ENCODE measurements at places on chromosomes 1 and 21.

DNA sequence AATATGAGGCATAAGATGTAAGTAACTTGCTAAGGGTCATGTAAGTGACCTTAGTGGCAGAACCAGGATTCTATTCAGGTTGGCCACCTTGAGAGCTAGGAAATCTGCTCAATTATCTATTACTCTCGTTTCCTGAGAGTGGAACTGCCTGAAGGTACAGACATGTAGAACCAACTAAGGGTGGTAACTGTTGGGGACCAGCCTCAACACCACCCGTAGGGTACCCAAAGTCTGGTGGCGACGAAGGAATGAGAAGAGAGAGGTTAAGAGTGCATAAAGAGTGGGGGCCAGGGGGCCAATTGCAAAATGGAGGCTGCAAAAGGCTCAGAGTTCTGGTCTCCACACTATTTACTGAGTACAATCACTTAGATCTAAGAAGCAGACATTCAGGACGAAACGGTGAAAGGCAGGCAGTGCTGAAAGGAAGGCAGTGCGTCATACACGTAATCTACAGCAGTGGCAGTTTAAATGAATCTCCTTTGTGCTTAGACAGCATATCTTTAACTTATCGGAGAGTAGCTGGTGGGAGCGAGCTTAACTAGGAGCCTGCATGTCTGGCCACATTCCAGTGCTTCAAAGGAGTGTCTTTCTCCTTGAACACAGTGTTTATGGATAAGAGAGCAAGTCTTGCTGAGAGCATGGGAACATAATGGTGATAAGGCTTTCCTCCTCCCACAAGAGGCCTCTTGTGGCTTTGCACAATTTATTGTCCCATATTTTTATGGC lies 25.0 kb downstream of the SRSF4 start:
- DNase-seq, result no peak

- DNase-seq, result no peak
Measured at GRCh38 chr1:237591353-237591752, 299.4 kb downstream of the ZP4 start.

- DNase-seq, result no peak
Measured at GRCh38 chr1:179208681-179209477, 20.6 kb downstream of the ABL2 start.

- no peak for DNase-seq
Measured at GRCh38 chr1:202249846-202250245, 56.2 kb downstream of the LGR6 start.

DNA sequence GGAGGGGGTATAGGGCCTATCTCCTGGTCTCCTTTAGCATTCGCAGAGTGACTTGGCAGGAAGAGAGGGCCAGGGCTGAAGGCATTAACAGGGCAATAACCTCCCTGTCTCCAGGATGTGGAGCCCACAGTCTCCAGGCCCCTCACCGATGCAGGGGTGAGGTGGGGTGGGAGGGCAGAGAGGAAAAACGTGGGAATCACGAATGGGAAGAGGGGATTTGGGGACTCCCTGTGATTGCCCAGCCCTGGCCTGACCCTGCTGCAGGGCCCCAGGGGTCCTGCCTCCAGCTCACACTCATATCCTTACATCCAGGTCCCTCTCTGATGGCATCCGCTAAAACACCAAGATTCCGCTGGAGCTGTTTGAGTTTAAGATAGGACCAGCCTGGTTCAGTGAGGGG lies 14.6 kb downstream of the TFAP2E start:
- no peak for DNase-seq

- DNase-seq, result no peak
Measured at GRCh38 chr21:24456358-24456757, 1150.9 kb downstream of the MRPL39 start.

DNA sequence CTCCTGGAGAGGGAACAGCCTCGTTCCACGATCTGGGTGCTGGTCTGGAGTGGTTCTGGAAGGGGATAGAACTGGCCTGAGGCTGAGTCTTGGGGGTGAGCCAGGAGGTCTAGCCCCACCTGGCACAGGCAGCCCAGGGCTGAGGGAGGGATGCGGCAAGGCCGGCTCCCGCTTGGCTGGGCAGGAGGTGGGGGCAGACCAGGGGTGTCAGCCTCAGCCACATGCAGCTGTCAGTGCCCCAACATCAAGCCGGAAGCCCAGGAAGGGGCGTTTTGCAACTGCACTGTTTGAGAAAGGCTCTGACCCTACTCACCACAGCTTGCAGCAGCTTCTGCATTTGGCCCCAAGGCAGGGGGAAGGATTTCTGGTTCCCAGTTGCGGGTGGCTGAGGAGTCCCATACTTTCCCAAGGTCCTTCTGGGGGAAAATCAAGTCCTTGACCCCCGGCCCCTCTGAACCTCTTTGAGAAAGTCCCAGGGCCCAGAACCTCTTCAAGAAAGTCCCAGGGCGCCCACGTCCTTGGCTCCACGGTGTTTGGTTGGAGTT lies 2.0 kb downstream of the EFHD2 start:
- DNase-seq, result peak; percentile 26

DNA sequence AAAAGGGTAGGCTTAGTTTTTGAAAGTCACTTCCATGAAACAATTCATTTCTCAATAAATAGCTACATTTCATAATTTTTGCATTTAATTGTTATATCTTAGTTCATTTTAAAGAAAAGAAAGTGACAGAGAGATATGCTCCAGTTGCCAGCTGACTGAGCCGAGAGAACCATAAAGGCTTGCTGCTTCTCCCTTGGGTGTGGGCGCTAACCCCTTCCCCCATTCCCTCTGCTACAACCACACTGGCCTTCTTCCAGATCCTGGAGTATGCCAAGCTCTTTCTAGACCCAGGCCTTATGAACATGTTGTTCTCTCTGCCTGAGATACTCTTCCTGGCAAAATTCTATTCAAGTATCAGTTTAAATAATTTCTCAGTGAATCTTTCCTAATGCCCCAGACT lies 12.3 kb downstream of the SORT1 start:
- no peak for DNase-seq

GRCh38 chr1:230080822-230081221 lies 13.8 kb downstream of the GALNT2 start:
- no peak for DNase-seq

DNA sequence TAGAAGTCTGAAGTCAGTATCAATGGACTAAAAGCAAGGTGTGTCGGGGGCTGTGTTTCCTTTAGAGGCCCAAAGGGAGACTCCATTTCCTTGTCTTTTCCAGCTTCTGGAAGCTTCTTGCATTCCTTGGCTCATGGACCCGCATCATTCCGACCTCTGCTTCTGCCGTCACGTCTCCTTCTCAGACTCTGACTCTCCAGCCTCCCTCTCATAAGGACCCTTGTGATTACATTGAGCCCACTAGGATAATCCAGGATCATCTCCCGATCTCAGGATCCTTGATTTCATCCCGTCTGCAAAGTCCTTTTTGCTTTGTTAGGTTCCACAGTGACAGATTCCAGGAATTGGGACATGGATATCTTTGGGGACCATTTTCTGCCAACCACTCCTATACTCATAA lies 265.8 kb upstream of the CSF3R start:
- no peak for DNase-seq

DNA sequence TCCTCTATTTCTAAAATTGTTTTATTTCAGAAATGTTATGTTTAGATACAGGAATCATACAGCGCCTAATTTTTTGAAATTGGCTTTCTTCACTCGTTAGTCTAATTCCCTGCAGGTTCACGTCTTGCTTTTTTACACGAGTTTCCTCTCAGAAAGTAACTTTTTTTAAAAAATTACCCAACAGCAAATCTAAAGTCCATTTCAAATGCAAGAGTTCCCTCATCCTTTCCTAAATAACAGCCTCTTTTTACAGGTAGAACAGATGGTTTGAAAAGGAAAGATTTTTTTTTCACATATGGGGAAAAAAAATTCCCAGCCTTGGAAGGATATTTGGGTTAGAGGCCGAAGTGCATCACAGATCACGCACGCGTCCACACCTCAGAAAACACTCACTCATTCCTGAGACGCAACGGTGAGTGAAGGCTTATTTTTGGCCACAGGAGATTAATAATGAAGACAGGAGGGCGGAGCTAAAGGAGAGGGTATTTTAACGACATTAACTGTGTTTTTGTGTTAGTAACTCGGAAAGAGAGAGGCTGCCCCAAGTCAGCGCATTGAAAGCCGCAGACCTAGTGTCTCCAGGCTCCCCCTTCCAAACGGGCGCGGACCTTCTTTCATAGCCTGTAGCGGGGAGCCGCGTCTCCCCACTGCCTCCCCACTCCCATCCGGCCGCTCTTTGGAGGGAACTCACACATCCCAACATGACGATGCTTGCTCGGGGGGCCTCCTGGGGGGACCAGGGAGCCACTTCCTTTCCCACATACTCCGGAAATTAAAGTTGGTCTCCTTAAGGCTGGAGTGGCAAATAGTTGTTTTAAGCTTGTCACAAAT lies 969 bp upstream of the RIPK4 start:
- DNase-seq, result no peak

- no peak for DNase-seq
Measured at GRCh38 chr1:79777481-79778219, 771.1 kb upstream of the ADGRL4 start.

DNA sequence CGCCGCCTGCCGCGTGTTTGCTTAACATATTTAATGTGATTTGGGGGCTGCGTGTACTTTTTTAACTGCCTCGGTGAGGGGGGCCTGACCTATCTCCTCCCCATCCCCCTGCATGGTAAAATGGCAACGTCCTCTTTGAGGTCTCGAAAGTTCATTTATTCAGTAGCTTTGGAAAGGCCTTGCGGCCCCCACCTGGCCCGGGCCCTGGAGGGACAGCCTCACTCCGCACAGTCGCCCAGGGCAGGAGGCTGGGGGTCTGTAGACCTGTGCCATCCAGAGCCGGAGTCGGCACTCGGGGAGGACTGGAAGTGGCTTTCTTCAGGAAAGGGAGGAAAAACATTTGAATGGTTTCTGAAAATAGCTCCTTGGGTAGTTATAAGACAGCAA lies 38.0 kb upstream of the ACTRT2 start:
- no peak for DNase-seq

DNA sequence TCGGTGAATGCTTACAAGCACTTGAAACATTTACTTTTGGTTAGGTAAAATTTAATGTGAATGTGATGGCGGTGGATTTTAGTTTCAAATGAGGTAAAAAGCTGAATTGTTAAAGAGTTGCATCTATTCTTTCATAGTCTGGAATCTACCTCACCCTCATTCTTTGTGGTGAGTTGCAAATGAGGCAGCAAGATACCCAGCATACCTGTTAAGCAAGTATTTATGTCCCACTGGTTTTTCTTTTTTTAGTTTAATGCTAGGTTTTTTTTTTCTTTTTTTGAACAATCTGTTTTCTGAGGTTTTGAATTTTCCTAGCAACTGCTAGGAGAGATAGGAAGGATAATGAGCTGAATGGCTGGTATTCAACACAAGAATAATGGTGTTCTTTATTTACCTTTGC lies 127.9 kb upstream of the CACYBP start:
- no peak for DNase-seq

All from stimulated activated CD4-positive, alpha-beta T cell treated with anti-CD3 and anti-CD28 coated beads, Interleukin-2, amount 100 ng/mL, for 48 hours (primary cell).